ENCODE measurements at places on chromosomes 13 and 19.

DNA sequence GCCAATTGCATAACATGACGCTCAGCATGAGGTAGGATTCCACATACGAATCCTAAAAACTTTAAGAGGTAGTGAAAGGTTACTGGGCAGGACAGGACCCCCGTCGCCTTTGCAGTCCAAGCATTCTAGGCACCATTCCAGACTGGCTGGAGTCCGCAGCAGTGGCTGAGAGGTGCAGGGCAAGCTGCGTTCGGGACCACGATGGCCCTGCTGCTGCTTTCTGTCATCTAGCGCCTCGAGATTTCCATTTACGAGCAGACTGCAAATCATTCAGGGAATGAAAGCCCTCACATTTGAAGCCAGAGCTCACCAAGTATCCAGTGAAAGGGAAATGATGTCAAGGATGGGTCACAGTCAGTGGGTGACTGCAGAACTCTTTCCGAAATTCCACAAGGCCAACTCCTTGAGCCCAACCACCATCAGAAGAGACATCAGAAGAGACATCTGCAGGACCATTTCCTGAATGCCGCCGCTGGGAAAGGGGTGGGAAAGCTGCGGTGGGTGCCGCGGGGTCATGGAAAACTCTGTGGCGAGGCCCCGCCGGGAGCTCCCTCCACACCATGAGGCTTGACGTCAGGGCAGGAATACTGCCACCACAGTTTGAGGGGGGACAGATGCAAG, 88.3 kb downstream of the COL4A1 start:
- H3K27ac ChIP-seq: no peak overlapping the region
- H3K36me3 ChIP-seq: no peaks in the 10 kb centered on the region
- H3K27me3 ChIP-seq: peaks cover 21% of the 10 kb centered on the region

GRCh38 chr13:102504002-102504401, 92.8 kb upstream of the TPP2 start:
- H3K27me3 ChIP-seq: peaks cover 3% of the 10 kb centered on the region
- no peak overlapping the region for H3K4me3 ChIP-seq
- H3K36me3 ChIP-seq: no peaks in the 10 kb centered on the region
- no peaks in the 10 kb centered on the region for H3K4me1 ChIP-seq
- DNase-seq: no peak

- no peak for DNase-seq
- no peak overlapping the region for H3K27ac ChIP-seq
- H3K36me3 ChIP-seq: no peaks in the 10 kb centered on the region
- H3K4me3 ChIP-seq: no peak overlapping the region
- no peaks in the 10 kb centered on the region for H3K27me3 ChIP-seq
These were observed 1586.1 kb downstream of the OLFM4 start for GRCh38 chr13:54614726-54615125.

DNA sequence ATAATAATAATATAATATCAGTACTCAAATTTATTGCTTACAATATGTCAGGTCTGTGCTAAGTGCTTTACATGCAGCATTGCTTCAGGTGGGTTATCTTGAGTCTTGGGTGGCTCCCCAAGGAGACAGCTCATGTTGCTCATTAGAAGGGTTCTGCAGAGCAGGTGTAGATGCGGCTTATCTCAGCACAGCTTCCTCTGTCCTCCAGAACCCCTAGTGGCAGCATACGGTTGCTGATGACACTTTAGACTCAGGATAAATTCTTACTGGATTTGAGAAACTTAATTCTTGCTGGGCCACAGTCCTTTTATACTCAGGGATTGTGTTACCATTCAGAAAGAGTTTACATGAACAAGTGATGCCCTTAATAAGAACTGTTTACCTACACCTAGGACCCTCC, 8.9 kb downstream of the COG3 start:
- H3K4me1 ChIP-seq: peaks cover 38% of the 10 kb centered on the region
- no peaks in the 10 kb centered on the region for H3K27me3 ChIP-seq

DNA sequence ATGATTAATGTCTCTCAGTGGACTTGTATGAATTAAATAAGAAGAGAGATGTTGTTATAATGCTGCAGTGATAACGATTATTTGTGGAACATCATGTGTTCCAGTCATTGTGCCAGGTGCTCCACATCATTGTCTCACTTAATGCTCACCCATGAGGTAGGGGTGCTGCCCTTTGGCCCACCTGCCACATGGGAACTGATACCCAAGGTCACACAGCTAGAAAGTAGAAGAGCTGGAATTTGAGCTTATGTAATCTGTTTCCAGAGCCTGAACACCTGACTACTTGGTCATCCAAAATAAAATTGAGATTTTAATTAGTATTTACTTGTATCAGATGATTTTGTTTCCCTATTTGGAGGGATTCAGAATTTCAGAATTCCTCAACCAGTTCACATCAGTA, 36.0 kb upstream of the GPI start:
- no peaks in the 10 kb centered on the region for H3K27me3 ChIP-seq
- H3K27ac ChIP-seq: no peak overlapping the region
- no peak for DNase-seq

DNA sequence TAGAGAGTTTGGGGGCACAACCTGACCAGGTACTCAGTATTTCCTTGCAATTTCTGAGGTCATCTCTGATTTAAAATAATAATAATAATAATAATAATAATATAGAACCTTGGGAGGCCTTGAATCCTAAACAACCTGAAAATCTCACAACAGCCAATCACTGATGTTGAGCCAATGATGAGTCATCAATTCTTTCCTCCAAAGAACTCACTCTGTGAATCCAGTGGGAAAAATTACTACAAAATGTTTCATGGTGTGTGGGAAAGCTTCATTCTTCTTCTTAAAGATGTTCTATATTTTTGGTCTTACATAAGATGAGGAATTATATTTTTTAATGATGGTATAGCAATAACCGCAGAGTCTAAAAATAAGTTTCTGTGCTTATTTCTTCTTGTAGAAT, 594.6 kb downstream of the EFNB2 start:
- no peaks in the 10 kb centered on the region for H3K4me1 ChIP-seq
- no peak overlapping the region for H3K27ac ChIP-seq
- no peak overlapping the region for H3K4me3 ChIP-seq
- no peak for DNase-seq
- no peaks in the 10 kb centered on the region for H3K27me3 ChIP-seq

DNA sequence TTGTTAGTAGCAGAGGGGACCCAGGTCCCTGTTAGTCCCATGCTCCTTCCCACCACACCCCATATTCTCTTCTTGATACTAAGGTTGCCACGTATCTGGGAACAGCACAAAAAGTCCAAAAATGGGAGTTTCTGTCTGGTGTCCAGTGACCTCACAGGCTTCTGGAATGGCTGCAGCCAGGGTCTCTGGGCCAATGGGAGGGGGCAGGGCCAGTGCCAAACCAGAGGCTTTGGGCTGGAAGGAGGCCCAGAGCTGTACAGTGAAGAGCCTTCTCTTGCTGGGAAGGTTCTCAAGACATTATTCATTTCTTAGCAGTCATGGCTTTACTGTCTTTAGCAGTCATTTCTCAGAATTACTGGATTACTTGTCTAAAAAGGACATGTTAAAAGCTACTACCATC, 119.2 kb downstream of the FRY start:
- H3K4me1 ChIP-seq: no peaks in the 10 kb centered on the region
- no peaks in the 10 kb centered on the region for H3K36me3 ChIP-seq
- no peak overlapping the region for H3K27ac ChIP-seq
- H3K4me3 ChIP-seq: no peak overlapping the region
- no peak for DNase-seq

- no peak overlapping the region for H3K4me3 ChIP-seq
- DNase-seq: no peak
- no peaks in the 10 kb centered on the region for H3K4me1 ChIP-seq
- H3K36me3 ChIP-seq: no peaks in the 10 kb centered on the region
- no peak overlapping the region for H3K27ac ChIP-seq
- H3K27me3 ChIP-seq: peaks cover 14% of the 10 kb centered on the region
These were observed 25.1 kb downstream of the CPB2 start for GRCh38 chr13:46079770-46080169.

- peak overlapping the region; percentile 6 for H3K4me3 ChIP-seq
- no peak for DNase-seq
- H3K4me1 ChIP-seq: peaks cover 24% of the 10 kb centered on the region
- peaks cover 5% of the 10 kb centered on the region for H3K36me3 ChIP-seq
These were observed 9.2 kb downstream of the FGF14 start for GRCh38 chr13:102392481-102393209.

- H3K27me3 ChIP-seq: no peaks in the 10 kb centered on the region
- H3K4me1 ChIP-seq: peaks cover 23% of the 10 kb centered on the region
- H3K36me3 ChIP-seq: peaks cover 16% of the 10 kb centered on the region
These were observed 5.0 kb downstream of the ZSCAN5A start for GRCh38 chr19:56309511-56310185.

GRCh38 chr19:48454150-48454730, 1.1 kb upstream of the KCNJ14 start:
- H3K27ac ChIP-seq: no peak overlapping the region
- peaks cover 21% of the 10 kb centered on the region for H3K36me3 ChIP-seq
- peaks cover 7% of the 10 kb centered on the region for H3K4me1 ChIP-seq
- no peak overlapping the region for H3K4me3 ChIP-seq

- no peaks in the 10 kb centered on the region for H3K27me3 ChIP-seq
- DNase-seq: no peak
- peaks cover 13% of the 10 kb centered on the region for H3K36me3 ChIP-seq
- H3K4me1 ChIP-seq: no peaks in the 10 kb centered on the region
- H3K4me3 ChIP-seq: no peak overlapping the region
These were observed 8.3 kb downstream of the PLEKHG2 start for GRCh38 chr19:39420769-39421168.

DNA sequence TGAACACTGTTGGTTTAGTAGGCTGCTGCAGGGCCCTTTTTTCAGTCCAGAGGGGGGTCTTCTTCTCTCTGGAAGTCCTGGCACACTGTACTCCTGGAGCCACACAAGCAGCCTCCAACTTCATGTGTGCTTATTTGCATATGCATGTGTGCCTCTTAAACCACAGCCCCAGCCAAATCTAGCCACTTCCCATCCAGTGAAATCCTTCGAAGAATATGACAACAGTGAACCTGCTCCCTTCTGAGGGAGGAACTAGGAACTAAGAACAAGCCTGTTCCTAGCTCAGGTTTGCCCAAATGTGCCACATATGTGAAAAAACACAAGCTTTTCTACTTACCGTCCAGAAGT, 348.5 kb downstream of the FOXO1 start:
- peak overlapping the region; percentile 24 for H3K27ac ChIP-seq
- H3K4me1 ChIP-seq: peaks cover 75% of the 10 kb centered on the region
- no peak for DNase-seq
- no peaks in the 10 kb centered on the region for H3K36me3 ChIP-seq
- H3K4me3 ChIP-seq: no peak overlapping the region

GRCh38 chr13:106145997-106146864, 389.2 kb downstream of the EFNB2 start:
- no peaks in the 10 kb centered on the region for H3K36me3 ChIP-seq
- DNase-seq: no peak
- H3K4me3 ChIP-seq: no peak overlapping the region

DNA sequence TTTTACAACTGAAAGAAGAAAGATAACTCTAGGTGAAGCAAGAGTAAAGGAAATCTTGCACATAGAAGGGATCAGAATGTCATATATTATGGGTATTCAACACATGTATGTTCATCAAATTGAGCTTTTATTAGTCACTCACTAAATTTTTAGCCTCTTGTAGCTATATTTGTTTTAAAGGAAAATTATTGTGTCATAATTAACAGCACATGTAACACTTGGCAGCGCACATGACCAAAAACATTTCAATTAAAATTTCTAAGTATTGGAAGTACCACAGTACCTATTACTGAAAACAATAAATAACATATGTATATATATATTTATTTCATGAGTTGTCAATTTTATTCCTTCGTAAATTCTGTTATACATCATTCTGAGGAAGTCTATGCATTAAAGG, 2800.4 kb downstream of the PCDH9 start:
- H3K4me1 ChIP-seq: no peaks in the 10 kb centered on the region
- no peaks in the 10 kb centered on the region for H3K27me3 ChIP-seq
- H3K36me3 ChIP-seq: no peaks in the 10 kb centered on the region

DNA sequence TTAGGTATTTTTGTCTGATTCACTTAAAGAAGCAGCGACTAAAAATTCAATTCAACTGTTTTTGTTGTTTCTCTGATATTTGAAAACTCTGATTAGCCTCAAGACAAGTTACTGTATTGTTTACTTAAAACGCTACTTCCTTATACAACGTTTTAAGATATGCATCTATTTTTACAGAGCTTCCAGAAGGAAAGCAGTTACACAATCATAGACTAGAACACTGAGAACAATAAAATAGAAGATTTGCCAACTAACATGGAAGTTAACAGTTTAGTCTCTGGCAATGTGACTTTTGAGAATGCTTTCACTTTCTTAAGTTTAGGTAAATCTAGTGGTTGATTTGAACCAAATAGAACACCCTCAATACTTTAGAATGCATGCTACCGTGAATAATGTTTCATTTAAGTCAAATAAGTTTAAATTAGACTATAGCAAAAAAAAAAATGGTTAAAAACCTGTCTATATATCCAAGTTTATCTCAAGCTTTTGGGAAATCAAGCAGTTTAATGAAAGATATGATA, 614.8 kb downstream of the DACH1 start:
- no peak overlapping the region for H3K27ac ChIP-seq
- H3K27me3 ChIP-seq: no peaks in the 10 kb centered on the region
- H3K4me3 ChIP-seq: no peak overlapping the region
- DNase-seq: no peak
- H3K4me1 ChIP-seq: no peaks in the 10 kb centered on the region
- H3K36me3 ChIP-seq: no peaks in the 10 kb centered on the region

DNA sequence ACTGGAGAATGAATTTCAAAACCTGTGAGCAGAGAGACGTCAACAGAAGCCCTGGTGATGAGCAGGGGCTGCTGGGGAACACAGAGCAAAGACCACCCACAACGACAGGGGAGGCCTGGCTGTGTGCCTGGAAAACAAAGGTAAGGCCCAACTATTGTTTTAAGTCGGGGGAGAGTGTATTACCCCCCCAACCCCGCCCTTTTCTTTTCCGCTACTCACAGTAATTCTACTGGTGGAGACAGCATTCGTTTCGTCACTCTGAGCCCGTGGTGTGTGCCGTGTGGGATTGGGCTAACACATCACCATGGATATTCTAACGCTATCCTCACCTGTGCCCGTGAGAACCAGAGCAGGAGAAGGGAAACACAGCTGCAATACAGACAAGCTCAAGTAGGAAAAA, 18.6 kb upstream of the ADPRHL1 start:
- H3K27me3 ChIP-seq: no peaks in the 10 kb centered on the region
- H3K36me3 ChIP-seq: peaks cover 27% of the 10 kb centered on the region
- no peak overlapping the region for H3K27ac ChIP-seq
- H3K4me3 ChIP-seq: no peak overlapping the region

- peaks cover 16% of the 10 kb centered on the region for H3K36me3 ChIP-seq
- H3K4me3 ChIP-seq: peak overlapping the region; percentile 94
- DNase-seq: no peak
- no peaks in the 10 kb centered on the region for H3K27me3 ChIP-seq
- H3K27ac ChIP-seq: peak overlapping the region; percentile 82
These were observed 718 bp downstream of the ACTN4 start for GRCh38 chr19:38647966-38648768.

DNA sequence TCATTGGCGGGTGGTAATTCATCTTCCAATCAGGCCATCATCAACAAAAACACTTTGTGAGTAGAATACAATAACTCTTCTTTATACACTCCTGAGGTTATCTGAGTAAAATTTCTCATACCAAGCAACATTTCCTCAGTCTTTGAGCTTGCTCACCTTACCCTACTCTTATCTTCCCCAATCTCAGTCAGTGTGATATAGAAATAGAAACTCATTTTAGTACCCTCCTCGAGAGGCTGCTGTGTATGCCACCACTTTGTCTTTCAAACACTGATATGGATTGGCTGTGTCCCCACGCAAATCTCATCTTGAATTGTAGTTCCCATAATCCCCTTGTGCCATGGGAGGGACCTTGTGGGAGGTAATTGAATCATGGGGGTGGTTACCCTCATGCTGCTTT, 209.7 kb downstream of the RBM26 start:
- H3K36me3 ChIP-seq: peaks cover 3% of the 10 kb centered on the region
- peaks cover 49% of the 10 kb centered on the region for H3K4me1 ChIP-seq
- H3K27ac ChIP-seq: no peak overlapping the region
- no peak overlapping the region for H3K4me3 ChIP-seq
- DNase-seq: no peak
